ENCODE measurements at places on chromosomes 11 and 22.

DNA sequence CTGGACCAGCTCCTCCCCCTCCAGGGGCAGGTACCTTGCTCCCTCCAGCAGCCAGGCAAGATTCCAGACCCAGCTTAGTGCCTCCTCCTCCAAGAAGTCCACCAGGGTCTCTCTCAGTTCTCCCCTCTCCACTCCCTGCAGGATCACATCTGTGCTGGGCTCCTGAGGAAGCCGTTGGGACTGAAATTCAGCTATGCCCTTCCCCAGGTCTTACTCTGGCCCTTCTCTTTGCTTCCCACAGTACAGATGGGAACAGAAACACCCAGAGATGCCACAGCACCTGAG lies 14.6 kb downstream of the WNT7B start:
- no peak for DNase-seq

GRCh38 chr11:29251738-29252137 lies 765.1 kb downstream of the KCNA4 start:
- DNase-seq = no peak

DNA sequence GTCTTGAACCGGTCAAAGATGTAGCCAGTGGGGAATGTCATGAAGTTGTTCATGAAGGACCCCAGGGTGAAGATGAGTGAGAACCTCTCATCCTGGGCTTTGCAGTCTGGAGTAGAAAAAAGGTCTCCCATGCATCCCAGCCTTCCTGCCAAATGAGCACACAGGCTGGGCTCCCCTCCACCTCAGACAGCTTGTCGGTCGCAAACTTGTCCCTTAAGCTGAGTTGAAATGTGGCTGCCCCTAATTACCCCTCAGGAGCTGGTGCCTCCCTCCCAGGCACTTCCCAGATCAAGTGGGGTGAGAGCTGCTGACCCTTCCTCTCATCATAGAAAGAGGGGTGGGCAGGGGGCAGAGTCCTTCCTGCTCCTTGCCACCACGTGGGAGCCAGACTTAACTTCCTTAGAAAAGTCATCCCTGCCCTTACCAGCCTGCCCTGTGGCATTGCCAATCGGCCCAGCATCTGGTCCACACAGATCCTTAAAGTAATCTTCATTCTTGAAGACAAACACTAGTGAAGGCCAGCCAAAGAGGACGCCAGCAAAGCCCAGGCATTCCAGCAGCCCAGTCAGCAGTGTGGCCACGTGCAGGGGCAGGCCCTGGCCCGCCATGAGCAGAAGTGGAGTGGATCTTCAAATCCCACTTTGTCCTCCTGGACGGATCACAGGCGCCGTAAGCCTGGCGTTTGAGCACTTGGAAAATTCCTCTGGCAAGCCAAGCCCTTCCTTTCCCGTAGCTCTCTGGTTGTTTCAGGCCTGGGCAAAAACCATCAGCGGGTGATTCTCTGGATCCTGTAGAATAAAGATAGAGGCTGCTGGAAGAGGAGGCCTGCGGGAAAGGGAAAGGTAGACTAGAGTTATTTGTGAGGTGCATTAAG lies 1.1 kb downstream of the SLC43A3 start:
- DNase-seq = no peak

DNA sequence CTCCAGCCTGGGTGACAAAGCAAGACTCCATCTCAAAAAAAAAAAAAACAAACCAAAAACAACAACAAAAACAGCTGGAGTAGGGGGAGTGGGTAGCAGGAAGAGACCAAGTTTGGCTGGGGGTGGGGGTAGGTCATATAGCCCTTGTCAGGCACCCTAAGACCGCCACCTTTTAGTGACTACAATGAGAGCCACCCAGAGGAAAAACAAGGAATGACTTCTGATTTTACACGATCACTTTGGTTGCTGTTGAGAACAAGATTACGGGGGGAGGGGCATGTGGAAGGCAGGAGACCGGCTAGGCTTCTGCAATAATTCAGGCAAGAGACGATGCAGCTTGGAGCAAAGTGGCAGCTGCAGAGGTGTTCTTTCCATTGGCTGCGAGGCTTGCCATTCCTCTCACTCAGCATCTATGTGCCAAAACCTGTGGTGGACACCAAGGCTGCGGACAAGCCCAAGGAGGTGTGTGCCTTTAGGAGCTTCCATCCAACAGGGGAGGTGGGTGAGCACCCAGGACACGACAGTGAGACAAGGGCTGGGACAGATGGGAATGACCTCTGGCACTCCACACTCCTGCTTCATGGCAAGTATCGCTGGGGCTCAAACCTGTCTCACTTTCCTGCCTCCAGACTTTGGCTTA lies 1.7 kb downstream of the RPS19BP1 start:
- peak; percentile 64 for DNase-seq

GRCh38 chr22:46091277-46091977 lies 58.9 kb upstream of the PPARA start:
- DNase-seq = no peak

DNA sequence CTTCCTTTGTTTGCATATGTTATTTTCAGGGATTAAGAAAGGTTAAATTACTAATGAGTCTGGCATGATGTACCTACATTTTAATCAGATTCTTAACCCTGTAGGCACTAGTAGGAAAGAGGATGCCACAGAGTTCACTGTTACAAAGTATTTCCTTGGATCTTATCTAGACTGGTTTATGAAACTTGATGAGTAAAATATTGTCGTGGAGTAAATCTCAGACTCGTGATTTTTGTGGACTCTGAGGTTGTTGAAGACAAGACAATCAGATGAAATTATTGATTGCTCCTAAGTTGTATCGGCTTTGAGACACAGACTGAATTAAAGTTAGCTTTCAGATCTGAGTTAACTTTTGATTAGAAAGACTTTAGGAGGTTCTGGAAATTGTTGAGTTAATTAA lies 6.0 kb downstream of the KMT2A start:
- no peak for DNase-seq

DNA sequence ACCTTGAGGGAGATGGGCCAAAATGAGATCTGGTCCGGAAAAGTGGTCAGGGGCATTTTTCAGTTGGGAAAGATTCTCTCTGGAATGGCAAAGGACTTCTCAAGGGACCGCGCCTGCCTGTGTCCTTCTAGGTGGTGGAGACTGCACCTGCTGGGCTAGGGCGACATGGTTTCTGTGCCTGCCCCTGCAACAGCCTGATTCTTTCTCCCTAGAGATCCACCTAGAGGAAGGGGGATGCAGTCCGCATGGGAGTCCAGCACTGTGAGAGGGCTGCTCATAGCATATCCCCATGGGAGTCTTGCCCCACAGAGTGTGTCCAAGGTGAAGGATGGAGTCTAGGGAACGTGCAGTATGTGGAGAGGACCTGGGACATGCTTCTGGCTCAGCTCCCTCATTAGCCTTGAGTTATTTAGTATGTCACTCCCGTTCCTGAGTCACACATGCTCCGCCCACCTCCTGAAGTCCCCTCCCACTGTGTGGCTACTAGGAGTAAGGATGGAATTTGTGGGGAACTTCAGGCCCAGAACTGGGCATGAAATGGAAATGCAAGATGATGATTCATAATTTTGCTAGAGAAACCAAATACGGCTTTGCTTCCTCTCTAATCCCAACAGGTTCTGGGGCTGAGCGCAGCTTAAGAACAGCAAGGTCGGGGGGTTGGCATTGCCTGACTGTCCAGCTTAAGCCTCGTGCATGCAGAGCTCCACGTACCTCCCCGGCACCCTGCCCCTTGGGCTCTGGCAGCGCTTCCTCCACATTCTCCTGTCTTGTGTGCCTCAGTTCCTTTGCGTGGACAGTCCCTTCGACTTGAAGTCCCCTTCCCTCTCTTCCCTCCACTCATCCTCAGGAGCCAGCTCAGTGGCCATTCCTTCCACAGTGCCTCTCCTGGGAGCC lies 35.0 kb downstream of the GRIK4 start:
- DNase-seq = peak; percentile 94

DNA sequence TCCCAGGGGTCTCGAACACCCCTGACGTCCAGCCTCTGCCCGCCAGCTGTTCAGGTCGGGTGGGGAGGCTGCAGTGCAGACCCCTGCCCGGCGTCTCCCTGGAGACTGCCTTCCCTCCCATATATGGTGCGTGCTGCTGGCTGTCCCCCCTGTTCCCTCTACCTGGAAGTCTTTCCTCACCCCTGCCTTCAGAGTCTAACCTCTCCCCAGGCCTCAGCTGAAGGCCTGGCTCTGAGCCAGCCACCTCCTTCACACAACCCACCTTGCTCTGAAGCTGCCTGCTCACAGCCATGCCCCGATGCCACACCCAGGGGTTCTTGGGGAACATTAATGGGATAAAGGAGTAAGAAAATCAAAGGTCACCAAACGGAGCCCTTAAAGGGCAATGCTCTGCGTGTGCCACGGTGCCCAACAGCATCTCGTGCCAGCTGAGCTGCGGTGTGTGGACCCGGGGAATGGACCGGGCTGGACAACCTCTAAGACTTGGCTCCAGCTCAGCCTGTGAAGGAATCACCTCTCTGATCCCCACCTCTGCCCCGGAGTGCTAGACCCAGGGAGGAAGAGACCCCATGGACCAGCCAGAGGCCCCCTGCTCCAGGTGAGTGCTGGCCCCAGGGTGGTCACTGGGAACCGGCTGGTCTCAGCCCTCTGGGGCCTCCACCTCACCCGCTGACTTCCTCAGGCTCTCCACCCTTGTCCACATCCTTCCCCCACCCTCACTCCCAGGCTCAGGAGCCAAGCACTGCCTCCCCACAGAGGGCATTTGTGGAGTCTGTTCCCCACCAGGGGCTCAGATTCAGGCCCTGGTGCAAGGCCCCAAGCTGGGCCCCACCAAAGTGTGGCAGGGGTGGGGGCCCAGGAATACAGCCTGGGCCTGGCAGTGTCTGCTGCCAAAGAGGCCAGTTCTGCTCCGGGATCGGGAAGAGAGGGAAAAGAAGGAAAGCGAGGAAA lies at the start of gene NLRP6:
Gene NLRP6 (plus strand): TSS at position 407 of the 951 bp plus-strand sequence. CDS start 163 bp downstream, at position 570.
- no peak for DNase-seq

GRCh38 chr22:40051322-40051721 lies 56.6 kb downstream of the FAM83F start:
- DNase-seq = no peak

DNA sequence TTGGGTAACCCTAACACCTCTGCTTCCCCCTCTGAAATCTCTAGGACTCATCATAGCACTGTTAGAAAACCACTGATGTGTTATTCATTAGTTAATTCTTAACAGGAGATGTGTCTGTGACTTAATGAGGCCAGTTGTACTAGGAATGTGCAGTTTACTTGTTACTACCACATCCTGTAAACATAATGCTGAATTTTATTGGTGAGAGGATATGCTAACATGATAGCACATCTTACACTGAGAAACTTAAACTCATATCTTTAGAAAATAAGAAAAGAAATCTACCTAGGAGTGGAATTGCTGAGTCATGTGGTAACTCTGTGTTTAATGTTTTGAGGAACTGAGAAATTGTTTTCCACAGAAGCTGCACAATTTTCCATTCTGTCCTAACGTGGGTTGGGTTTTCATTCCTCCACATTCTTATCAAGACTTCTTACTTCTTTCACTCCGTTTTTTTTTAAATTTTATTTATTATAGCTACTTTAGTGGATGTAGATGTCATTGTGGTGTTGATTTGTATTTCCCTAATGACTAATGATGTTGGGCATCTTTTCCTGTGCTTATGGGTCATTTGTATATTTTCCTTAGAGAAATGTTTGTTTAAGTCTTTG lies 33.7 kb downstream of the RNF121 start:
- peak; percentile 63 for DNase-seq

DNA sequence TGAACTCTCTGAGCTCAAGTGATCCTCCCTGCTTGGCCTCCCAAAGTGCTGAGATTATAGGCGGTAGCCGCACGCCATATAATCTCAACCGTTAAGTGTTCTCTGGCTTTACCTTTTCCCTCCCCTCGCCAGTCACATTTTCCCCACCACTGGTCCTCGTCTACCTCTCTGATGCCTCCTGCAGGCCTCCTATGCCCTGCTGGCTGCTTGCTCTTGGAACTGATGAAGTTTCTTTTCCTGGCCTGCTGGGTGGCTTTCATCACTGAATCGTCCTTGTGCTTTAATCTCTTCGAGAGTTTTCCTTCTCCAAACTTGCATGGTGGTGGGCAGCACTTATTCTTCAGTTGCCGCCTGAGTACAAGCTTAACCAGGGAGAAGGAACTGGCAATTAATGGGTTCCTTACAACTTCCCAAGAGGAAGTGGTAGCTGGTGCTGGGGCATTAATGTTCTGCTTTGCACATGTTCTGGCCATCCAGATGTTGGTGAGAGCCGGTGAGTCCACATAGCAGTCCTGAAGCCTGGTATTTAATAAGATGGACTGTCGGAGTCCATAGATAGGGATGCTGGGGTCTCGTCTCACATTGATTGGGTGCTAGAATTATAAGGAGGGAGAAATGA lies 1.3 kb downstream of the C22orf31 start:
- DNase-seq = no peak

DNA sequence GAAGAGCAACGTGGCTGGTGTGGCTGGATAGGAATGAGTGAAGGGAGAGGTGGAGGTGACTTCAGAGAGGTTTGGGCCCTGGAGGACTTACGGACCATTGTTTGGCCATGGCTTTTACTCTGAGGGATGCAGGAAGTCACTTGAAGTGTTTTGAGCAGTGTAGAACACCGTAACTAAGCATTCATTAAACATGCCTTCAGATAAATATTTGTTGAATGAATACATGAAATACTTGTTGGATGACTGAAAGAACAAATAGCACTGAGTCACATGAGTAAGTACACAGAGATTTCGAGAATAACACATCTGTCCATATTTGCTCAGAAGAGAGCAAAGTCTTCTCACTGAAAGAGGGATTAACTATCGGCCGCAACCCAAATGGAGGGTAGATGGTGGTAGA lies 182.7 kb upstream of the SNX19 start:
- DNase-seq = peak; percentile 74

- DNase-seq = peak; percentile 55
These were observed 9.6 kb upstream of the PDE2A start for GRCh38 chr11:72683782-72684200.

GRCh38 chr22:22907551-22908494 lies 20.2 kb downstream of the IGLL5 start:
- DNase-seq = no peak

DNA sequence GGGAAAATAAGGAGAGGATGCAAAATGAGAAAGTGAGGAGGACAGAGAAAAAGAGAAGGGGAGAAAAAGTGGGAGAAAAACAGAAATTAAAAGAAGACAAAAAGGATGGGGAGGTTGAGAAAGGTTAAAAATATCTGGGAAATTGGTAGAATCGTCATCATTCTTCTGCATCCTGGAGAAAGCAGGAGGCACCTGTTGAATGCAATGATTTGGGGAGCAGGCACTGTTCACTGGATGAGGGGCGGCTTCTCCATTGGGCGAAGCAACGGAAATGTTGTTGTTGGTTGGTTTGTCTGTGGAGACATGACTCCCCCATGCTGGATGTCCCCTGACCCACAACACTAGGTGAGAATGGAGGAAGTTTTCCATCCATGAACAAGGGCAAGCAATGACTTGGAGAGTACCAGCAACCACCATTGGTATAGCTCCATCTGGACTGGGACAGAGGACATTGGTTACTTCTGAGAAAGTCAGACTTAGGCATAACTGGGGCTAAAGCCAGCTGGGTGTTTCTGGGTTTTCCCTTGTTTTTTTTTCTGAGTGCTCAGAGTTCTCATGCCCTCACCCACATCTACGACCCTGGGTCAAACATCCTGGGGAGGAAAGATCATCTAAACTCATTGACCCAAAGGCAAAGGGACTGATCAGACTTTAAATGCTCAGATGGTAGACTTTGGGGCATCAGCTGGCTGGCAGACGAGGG lies 11.9 kb upstream of the CD44 start:
- DNase-seq = no peak

GRCh38 chr22:50314081-50314454 lies 6.6 kb upstream of the PLXNB2 start:
- DNase-seq = no peak

- DNase-seq = no peak
These were observed 19.1 kb downstream of the ABCC8 start for GRCh38 chr11:17457396-17458173.

GRCh38 chr11:130606781-130607511 lies 158.5 kb downstream of the ADAMTS15 start:
- DNase-seq = no peak
